ENCODE measurements at places on chromosomes 4 and X.

DNA sequence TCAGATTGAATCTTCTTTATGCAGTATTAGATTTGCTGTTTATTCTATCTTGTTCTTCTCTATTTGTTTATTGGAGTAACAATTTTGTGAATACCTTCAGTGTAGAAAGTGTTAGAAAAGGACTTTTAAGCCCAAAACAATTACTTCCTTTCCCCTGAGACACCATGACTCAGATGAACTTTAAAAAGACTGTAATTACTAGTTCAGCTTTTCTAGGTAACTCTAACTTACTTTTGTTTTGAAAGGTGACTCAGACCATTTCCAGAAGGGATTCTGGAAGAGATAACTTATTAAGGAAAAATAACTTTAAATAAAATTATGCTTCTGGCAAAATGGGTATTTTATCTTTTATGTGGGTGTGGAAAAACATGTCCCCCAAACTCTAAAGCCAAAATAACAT, 561.5 kb upstream of the PCDH10 start:
- peak; percentile 7 for DNase-seq

- DNase-seq = no peak
Measured at GRCh38 chr4:127917151-127917550, 36.5 kb downstream of the PLK4 start.

GRCh38 chr4:151613290-151613689, 147.5 kb downstream of the GATB start:
- DNase-seq = no peak

GRCh38 chr4:6498511-6499237, 26.3 kb upstream of the PPP2R2C start:
- DNase-seq = no peak

DNA sequence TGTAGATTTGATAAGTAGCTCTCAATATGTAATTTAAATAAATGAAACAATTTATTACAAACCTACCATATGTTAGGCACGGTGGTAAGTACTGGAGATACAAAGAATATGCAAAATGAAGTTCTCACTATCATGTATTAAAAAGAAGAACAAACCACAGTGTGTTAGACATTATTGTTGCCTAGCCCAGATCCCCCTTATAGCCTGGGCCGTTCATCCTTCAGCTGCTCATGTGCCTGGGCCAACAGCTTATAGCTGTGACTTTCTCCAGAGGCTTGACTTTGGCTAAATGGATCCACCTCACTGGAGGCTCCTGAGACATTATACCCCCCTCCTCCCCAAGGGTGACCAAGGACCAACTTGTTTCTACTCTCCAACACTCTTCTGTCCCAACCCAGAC, 29.8 kb upstream of the CCNG2 start:
- no peak for DNase-seq

DNA sequence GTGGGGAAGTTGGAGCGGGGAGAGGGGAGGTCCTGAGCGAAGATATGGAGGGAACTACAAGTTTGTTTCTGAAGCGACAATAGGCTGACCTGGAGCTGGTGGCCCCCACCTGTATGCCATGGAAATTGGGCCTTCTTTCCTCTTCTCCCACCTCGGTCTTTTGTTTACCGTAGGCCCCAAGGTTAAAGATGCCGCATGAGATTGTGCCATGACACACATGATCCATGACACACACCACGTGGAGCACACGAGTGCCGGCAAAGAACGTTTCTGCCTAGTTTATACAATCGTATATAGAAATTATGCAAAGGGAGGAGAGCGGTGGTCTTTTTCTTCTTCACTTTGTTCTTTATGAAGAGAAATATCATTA, 408 bp downstream of the TMEM33 start:
- no peak for DNase-seq

GRCh38 chr4:146975036-146975435, 29.4 kb upstream of the TTC29 start:
- no peak for DNase-seq

- no peak for DNase-seq
Measured at GRCh38 chr4:83757121-83757621, 221.3 kb downstream of the GPAT3 start.

DNA sequence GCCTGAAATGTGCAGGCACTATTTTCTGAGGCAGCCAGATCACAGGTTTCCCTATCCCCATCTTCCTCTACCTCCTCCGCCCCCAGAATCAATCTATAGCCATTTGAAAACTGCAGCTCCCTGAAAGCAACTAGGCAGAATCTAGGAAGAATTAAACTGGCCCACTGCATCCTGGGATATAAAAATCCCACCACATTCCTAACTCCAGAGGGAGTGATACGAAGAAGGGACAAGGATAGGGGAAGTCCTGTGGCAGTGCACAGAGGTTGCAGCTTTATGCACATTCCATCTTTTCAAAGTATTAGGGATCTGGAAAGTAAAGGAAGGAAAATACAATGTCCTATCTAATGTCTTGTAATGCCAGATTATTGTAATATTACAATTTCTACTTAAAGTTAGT, 18.3 kb upstream of the HERC3 start:
- DNase-seq = no peak

DNA sequence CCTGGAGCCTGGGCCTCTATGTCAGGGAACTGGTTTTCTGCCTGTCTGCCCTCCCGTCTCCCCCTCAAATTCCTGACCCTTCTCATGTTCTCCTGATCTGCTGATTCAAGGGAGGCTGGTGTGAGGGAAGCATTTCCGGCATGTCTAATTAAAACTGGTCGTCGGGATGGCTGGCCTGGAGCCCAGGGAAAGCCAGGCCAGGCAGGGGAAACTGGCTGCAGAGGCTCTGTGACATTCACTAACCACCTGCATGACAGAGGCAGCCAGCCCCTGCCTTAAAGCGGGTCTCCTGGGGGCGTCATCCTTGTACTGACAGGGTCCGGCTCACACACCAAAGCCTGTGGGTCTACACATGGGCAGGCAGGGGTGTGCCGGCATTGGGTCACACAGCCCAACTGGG, 35.2 kb downstream of the ABLIM2 start:
- no peak for DNase-seq

DNA sequence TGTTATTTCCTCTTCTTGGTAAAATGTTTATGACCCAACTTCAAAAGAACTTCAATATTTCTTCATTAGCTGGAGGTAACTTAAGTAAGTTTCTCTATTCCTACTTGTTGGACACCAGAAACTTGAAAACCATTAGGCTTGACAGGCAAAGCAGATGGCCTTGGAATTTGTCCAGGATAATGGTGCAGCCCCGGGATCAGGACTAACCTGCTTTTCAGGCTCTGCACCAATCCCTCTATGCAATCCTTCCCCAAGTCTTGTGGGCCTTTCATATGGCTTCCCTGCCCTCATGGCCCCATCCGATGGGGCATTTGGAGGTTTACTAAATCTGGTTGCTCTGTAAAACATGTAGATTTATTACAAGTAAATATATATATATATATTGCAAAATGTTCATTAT, 68.5 kb downstream of the SPINK2 start:
- DNase-seq = no peak

DNA sequence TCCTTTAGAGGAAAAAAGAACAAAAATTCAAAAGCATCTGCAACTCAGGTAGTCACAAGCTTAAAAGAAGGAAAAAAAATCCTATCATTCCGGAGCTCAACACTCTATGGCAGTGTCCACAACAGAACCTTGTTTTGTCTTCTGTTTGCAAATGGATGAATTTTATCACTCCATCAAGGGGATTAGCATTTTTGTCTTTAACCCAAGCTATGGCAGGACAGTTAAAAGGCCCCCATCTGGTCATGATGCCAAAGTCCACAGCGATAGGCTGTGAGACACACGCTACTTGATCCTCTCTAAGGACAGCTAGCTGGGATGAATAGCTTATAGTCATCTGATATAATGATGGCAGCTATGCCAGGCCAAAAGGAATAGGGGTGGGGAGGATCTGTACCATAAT, 16.6 kb downstream of the AMER1 start:
- no peak for DNase-seq

DNA sequence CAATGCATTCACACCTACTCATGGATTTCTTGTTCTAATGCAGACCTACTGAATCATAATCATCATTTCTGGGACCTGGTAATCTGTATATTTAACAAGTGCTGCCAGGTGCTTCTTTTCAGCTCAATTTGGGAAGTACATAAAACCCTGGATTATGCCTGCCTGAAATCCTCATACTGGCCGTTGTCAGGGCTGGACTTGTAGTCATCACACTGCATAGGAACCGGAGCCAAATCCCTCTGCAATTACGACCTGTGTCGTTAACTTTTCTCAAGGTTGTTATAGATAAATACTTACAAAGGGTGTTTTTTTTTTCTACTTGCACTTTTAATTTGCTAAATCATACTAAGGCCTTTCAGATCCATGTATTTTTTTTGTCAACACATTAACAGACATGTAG, 294.9 kb upstream of the PRPS2 start:
- no peak for DNase-seq

- no peak for DNase-seq
Measured at GRCh38 chr4:32477518-32477917, 1757.3 kb downstream of the PCDH7 start.

DNA sequence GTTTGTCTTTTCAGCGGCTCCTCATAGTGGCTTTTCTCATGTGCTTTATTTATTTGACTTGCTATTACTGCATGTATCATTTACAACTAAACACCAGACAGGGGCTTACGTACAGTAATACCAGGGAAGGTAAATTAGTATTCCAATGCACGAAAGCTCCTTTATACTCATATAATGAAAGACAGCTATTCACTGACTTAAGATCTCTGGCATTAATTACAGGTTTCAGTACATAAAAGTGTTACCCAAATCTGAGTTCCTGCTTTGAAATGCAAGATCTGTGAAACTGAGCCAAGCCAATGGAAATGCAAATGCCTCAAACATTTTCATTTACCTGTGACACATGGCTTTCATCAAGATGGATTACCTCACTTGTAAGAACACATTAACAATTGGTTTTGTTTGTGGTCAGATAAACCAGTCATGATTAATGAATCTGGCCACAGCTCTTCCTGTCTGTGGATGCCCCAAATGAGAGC, 107.2 kb downstream of the ANAPC4 start:
- peak; percentile 50 for DNase-seq

DNA sequence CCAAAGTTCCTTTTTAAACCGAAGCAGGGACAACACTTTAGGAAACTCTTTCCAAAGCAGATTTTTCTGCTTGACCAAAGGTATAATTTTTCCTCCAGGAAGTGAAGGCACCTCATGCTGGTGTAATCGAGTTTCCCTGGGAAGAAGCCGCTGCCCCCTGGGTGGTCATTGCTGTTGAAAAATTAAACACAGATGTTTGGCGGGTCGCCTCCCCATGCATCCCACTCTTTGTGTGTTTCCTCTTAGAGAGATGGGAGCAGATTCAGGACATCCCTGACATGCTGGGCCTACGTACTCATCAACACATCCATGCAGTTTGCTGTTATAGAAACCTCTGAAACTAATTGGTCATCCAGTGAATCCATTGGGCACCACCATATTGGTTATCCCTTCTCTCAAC, 179.2 kb upstream of the HCCS start:
- DNase-seq = no peak

- no peak for DNase-seq
Measured at GRCh38 chr4:150008546-150008945, 69.7 kb upstream of the DCLK2 start.

DNA sequence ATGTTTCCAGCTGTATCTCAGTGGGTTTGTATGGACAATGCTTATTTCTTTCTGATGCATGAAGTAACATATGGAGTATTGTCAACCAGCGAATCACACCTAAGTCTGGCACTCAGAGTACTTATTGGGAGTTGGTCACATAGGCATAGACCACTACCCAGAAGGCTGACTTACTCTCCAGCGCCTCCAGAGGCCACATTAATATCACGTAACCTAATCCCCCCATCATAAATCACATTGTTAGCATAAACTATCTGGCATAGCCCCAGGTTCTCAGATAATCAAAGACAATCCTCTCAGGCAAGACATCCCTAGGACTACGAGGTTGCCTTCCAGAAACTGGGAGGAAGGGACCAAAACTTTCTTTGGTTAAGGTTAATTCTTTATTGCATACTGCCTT, 560.5 kb upstream of the PABPC4L start:
- DNase-seq = no peak

DNA sequence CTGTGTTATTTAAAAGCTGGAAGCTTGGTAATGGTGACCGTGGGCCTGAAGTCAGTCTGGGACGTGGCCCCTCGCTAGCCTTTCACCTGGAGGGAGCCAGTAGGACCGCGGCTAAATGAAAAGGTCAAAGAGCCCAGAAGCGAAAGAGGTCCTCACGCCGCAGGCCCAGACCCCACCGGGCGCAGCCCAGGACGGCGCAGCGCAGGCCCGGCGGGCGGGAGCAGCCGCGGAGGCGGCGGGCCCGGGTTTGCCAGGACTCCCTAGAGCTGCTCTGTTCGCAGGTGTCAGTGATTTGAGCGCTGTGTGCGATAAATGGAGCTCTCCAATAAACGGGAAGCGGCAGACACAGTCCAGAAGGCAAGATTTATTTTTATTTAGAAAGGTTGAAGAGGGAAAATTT, 56.2 kb upstream of the STIM2 start:
- no peak for DNase-seq

GRCh38 chr4:157880761-157881160, 292.1 kb downstream of the GASK1B start:
- no peak for DNase-seq

GRCh38 chr4:6236816-6237390, 32.7 kb upstream of the WFS1 start:
- DNase-seq = no peak

DNA sequence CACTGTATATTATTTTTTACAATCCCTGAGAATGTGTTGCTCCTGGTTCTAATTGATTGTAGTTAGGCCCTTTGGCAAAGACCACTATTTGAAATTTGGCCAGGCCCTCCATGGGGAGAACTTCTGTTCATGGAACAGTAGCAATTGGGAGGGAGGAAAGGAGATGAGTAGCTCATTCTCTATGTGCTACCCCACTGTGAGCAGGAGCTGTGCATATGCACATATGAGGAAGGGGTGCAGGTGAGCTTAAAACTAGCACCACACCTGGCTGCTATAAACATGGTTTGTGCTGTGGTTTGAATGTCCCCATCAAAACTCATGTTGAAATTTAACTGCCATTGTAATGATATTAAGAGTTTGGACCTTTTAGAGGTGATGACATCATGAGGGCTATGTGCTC, 1483.2 kb downstream of the PCDH7 start:
- no peak for DNase-seq

- no peak for DNase-seq
Measured at GRCh38 chrX:115689931-115690330, 129.0 kb downstream of the PLS3 start.

DNA sequence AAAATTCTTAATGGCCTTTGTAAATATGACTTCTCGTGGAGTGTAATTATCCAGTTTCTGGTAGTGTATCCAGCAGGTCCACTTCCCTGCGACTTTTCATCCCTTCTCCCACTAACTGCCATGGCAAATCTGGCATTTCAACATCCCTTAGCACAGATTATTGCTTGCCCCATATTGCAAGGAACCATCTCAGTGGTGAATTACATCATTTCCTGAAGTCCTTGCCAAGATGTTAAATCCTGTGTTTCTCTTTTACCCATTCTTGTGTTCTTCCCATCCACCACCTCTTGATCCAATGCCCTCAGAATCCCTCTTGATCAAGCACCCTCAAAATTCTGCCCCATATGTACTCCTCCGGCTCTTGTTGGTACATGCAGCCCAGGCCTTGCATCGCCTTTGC, 88.1 kb upstream of the ZNF81 start:
- DNase-seq = no peak

Data from kidney epithelial cell (primary cell).